Activated CD8-positive, alpha-beta memory T cell treated with anti-CD3 and anti-CD28 coated beads, Interleukin-2, amount 10 ng/mL, durations not matched to agents 7 days and 5 days (primary cell): ENCODE measurements at places on chromosomes 5 and 9. TPM values are rescaled to one million over a fixed set of nuclear protein-coding genes. Genes with fewer than 3 reads are reported as not detected.

GRCh38 chr5:35538198-35538931 lies 79.3 kb upstream of the SPEF2 start:
- peaks cover 8% of the 10 kb centered on the region for H3K27me3 ChIP-seq
- DNase-seq: no peak
- H3K4me3 ChIP-seq: no peak overlapping the region
- no peaks in the 10 kb centered on the region for H3K4me1 ChIP-seq

GRCh38 chr5:171624396-171624795 lies 161.2 kb upstream of the SMIM23 start:
- H3K4me3 ChIP-seq: no peak overlapping the region
- peaks cover 19% of the 10 kb centered on the region for H3K27me3 ChIP-seq
- no peaks in the 10 kb centered on the region for H3K4me1 ChIP-seq

GRCh38 chr5:72951671-72952468 lies 4.0 kb upstream of the FCHO2 start:
- peaks cover 13% of the 10 kb centered on the region for H3K4me1 ChIP-seq
- no peaks in the 10 kb centered on the region for H3K36me3 ChIP-seq
- DNase-seq: no peak
- H3K27me3 ChIP-seq: peaks cover 38% of the 10 kb centered on the region

DNA sequence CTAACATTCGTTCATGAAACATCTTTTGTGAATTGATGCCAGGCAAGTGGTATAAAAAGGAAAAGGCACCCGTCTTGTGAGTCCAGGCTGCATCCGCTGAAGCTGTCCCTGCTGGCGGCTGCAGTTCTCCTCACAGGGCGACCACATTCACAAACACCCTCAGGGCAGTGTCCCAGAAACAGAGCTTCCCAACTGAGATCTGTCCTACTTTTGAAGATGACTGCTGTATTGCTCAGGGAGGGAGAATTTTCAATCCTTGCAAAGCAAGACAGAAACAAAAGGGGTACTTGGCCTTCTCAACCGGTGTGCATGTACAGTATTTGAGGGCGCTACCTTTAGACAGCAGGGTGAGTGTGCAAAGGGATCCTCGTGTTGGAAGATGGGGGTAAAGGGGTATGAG lies 316.1 kb downstream of the GADD45G start:
- no peaks in the 10 kb centered on the region for H3K36me3 ChIP-seq
- no peak overlapping the region for H3K27ac ChIP-seq
- H3K27me3 ChIP-seq: peaks cover 43% of the 10 kb centered on the region
- H3K4me3 ChIP-seq: no peak overlapping the region
- peak; percentile 26 for DNase-seq

GRCh38 chr5:97909541-97909940 lies 726.5 kb upstream of the RIOK2 start:
- no peaks in the 10 kb centered on the region for H3K27me3 ChIP-seq
- no peaks in the 10 kb centered on the region for H3K4me1 ChIP-seq
- H3K36me3 ChIP-seq: no peaks in the 10 kb centered on the region
- H3K27ac ChIP-seq: no peak overlapping the region
- no peak for DNase-seq
- H3K4me3 ChIP-seq: no peak overlapping the region

GRCh38 chr5:151295791-151296477 lies 7.6 kb downstream of the SLC36A3 start:
- no peak for DNase-seq
- peaks cover 6% of the 10 kb centered on the region for H3K4me1 ChIP-seq
- H3K4me3 ChIP-seq: no peak overlapping the region
- peaks cover 13% of the 10 kb centered on the region for H3K27me3 ChIP-seq
- no peaks in the 10 kb centered on the region for H3K36me3 ChIP-seq

DNA sequence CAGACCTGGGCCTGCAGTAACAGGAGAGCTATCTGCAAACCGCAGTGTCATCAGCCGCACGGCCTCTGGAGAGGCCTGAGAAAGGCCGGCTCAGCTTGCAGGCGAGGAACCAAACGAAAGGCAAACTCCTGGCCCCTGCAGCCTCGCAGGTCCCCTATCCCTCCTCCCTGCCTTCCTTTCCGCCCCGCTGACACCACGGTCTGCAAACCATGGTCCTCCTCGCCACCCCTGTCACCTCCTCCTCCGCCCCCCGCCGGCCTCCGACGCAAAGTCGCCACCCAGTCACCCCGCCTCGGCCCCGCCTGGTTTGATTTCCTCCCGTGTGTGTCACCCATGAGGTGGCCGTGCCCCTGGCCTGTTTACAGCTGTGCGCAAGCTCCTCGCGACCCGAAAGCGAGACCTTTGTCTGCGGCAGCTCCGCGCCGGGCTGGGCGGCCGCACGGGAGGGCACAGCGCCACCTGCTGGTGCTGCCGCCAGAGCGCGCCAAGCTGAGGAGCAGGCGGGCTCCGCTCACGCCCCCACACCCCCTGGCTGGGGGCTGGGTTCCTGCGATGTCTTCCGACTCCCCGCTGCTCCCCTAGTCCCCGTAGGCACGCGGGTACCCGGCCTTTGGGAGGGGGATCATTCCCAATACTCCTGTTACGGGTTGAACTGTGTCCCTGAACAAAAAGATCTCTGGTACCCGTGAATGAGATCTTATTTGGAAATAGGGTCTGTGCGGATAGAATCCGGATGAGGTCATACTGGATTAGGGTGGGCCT lies 19.4 kb downstream of the GBGT1 start:
- H3K27ac ChIP-seq: peak overlapping the region; percentile 92
- peaks cover 4% of the 10 kb centered on the region for H3K36me3 ChIP-seq
- no peaks in the 10 kb centered on the region for H3K27me3 ChIP-seq
- H3K4me1 ChIP-seq: peaks cover 75% of the 10 kb centered on the region

DNA sequence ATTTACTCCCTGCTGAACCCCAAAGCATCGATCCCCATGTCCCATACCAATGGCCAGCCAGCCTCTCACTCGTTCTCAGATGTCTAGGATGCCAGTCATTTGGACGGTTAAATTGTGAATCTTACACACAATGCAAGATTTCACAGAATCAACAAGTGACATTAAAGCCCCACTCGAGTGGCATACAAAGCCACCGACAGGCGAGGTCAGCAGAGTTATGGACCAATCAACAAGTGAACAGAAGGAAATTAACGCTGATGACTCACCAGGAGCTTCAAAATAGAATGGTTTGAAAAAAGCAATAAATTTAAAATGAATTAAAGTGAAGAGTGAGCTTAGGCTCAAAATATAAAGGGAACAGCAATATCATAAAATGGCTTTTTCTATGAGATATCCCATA lies 8.2 kb upstream of the RUFY1 start:
- no peaks in the 10 kb centered on the region for H3K27me3 ChIP-seq
- peaks cover 3% of the 10 kb centered on the region for H3K4me1 ChIP-seq
- peaks cover 2% of the 10 kb centered on the region for H3K36me3 ChIP-seq
- no peak overlapping the region for H3K27ac ChIP-seq

Gene DDX4
- total RNA-seq: 0.12 TPM

Gene GRXCR2
- total RNA-seq: not detected

Gene SH3PXD2B
- total RNA-seq: 0.06 TPM

Gene LHX6
- not detected for total RNA-seq
